ENCODE measurements at places on chromosomes 5 and 9.

DNA sequence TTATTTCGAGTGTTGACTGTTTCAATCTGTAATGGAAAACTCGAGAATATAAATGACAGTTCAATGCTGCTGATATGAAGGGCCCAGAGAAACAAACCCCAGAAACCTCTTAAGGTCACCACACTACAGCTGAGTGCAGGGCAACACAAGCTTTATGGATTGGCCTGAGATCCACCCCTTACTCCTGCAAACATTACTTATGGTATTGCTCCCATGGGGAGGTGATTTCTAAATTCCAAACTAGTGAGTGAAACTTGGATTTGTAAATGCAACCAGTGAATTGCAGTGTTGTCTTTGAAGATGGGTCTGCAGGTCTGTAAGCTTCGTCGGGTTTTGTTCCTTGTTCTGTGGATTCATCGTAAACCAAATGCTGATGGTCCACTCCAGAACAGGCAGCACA lies 85.4 kb downstream of the NTRK2 start:
- no peak for DNase-seq

DNA sequence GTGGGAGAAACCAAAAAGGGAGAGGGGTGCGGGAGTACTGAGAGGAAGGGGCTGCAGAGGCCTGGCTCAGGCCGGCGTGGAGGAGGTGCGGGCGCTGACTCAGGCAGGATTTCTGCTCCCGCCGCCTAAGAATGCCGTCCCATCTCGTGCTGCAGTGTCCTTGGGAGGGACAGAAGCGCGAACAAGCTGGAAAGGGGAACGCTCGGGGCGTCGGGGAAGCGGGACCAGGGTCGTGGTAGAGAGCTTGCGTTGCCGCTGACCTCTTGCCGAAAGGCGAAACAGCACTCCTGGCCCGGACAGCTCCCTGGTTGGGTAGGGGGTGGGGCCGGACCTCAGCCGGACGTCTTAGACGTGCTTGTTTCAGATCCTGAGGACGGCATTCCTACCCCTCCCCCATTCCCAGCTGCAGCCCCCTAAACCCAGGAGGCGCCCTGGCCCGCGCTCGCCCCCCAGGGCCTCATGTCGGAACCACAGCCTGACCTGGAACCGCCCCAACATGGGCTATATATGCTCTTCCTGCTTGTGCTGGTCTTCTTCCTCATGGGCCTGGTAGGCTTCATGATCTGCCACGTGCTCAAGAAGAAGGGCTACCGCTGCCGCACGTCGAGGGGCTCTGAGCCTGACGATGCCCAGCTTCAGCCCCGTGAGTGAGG lies 1.1 kb downstream of the RELL2 start:
- peak; percentile 75 for DNase-seq

GRCh38 chr5:63573380-63573779 lies 388.9 kb downstream of the HTR1A start:
- no peak for DNase-seq

DNA sequence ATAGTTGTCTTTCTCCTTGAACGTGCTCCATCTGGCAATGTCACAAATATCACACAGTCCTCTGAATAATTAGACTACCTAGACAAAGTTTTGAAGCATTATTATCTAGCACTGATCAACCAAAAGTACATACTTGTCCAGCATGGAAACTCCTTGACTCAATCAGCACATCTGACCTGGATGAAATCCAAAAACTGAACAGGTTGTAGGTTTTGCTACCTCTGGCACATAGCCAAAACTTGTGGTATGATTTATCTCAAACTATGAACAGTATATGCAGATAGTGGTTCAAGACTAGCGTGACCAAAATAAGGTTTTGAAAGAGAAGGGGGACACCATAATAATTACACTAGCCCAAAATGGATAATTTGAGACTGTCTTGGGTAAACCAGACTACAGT lies 158.1 kb downstream of the ARRDC3 start:
- no peak for DNase-seq

GRCh38 chr5:92330365-92330764 lies 947.2 kb upstream of the ARRDC3 start:
- no peak for DNase-seq

DNA sequence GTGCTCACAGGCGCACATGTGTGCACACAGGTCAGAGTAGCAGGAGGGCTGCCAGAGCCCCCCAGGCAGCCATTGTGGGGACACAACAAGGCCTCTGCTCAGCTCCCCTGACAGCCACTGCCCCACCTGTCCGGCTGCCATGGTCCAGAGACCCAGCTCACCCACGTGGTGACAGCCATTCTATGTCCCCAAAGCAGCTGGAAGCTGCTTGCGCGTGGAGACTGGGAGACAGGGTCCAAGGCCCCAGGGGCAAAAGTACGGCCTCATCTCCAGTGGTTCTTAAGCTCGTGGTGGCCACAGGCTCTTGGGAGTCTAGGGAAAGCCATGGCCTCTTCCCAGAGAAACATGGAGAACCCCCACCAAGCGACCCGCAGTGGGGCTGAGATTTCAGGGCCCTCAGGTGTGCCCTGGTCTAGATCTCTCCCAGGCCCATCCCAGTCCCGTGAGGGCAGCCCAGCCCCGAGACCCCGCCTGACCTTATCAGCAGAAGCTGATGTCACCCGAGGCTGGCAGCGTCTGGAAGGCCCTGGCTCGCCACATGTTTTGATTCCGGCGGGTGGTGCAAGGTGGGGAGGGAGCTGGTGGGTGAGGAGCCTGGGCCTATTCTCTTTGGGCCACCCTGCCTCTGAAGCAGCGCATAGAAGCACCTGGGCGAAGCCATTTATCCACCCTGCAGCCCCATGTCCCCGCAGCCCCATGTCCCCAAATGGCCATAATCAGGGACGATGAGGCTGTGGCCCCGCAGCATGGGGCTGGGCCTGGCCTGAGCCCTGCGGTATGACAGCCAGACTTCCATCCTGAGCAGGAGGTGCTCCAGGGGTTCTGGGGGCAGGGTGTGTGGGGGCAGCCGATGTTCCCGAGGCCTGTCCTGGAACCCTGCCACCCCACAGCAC lies 31.7 kb downstream of the GLT6D1 start:
- no peak for DNase-seq

- DNase-seq: no peak
Observed at GRCh38 chr9:130556396-130557076, 22.8 kb upstream of the FUBP3 start.

DNA sequence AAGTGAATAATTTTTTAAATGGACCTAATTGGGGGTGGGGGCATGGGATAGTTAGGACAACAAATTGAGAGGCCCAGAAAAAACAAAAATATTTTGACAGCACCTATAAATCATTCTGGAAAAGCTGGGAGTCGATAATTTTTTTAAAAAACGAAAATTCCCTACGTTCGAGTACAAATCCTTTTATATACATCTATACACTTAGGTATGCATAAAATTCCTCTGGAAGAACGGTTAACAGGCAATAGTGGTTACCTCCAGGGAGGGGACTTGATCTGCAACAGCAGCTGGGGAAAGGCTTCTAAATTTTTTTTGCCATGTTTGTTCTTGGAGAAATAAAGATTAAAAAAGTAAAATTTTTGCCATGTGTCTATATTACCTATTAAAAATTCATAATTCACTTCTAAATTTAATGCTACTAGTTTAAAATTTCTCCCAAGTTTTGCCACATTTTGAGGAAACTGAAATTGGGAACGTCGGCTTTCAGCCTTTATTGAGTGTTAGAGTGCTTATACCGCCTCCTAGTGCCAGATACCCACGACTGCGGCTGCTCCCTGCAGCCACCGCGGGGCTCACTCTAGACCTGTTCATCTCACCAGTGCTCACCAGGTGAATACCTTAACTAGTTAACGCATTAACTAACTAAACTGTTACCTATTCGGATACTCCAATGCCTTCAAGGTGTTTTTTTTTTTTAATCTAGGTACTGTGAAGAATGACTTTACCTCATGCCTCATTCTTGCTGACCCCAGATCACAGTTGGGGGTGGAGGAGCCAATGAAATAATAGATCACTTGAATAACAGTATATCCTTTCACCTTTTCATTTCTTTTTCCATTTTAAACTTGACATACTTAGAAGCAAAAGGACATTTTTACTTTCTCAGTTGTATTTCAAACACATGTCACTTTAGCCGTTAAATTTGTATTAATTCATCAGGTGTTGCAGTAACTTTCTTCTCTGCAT lies 1.8 kb upstream of the BHMT start:
- DNase-seq: peak; percentile 61

- DNase-seq: no peak
Observed at GRCh38 chr5:14009575-14009974, 65.1 kb upstream of the DNAH5 start.

DNA sequence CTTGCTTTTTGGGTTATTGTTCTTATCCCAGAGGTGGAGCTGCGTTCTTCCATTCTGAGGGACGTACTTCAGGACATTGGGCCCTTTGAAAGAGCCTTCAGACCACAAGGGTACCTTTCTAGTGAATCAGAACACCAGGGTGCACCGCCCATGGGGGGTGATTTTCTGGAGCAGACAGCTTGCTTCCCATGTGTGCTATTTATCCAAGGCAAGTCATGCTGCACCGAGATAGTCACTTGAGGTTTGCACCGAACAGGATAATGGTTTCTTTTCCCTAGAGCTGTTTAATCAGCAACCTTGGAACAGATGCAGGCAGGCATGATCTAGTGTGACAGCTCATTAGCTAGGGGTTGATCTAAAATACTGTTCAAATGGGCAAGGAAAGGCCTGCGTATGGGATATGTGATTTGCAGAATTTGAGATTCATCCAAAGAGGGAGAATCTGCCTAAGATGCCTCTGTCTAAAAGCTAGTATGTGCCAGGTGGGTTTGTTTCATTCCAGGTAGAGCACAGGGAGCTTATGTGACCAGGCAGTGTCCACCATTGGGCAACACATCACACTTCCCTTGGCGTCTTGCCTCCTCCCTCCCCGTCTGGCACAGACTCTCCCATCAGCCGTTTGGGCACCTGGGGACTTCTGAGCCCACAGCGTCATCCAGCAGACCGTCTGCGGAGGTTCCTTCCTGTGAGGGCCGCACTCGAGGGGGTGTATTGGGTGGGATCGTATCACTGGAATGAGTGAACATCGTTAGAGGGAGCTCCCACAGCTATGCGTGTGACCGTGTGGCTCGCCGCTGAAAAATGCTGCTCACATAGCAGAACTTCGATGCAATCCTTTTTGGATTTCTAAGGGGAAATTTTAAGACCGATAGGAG lies 23.0 kb downstream of the ABL1 start:
- DNase-seq: no peak

GRCh38 chr9:74977287-74977686 lies 24.6 kb upstream of the C9orf40 start:
- DNase-seq: no peak

DNA sequence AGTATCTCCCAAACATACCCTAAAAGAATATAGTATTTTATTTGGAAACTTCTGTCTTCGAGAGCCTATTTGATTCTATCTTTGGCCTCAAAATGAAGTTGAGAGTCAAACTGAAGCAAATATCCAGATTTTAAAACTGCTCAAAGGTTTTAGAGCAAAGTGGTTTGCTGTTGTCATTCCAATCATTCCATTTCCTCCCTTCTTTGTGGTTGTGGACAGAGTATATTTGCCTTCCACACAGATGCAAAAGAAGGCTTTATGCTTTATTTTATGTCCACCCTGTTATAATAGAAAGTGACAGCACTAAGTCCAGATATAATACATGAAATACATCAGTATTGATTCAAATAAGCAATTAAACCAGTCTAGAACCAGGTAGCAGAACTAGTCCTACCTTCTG lies 12.4 kb downstream of the GZMK start:
- DNase-seq: no peak

GRCh38 chr5:125685771-125686170 lies 737.4 kb upstream of the GRAMD2B start:
- no peak for DNase-seq

- no peak for DNase-seq
Observed at GRCh38 chr5:165325221-165325620, 1819.8 kb downstream of the MAT2B start.

- no peak for DNase-seq
Observed at GRCh38 chr5:139882961-139883539, 87.4 kb downstream of the PSD2 start.

DNA sequence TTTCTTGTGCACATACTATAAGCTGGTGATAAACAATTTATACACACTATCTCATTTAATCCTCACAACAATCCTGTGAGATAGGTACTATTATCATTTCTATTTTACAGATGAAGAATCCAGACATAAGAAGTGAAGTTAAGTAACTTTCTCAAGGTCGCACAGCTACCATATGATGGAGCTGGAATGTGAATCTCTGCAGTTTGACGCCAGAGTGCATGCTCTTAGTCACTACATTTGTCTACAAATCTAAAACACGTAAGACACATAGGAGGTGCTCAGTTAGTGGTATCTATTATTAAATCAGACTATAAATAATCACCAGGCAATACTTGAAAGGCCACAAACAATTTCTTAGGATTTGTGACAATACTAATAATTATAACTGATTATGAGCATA lies 45.0 kb upstream of the CDKN2B start:
- DNase-seq: no peak

- peak; percentile 40 for DNase-seq
Observed at GRCh38 chr9:78030296-78030552, 1.4 kb downstream of the GNAQ start.

- DNase-seq: no peak
Observed at GRCh38 chr9:113479174-113479621, 15.7 kb downstream of the RGS3 start.

- DNase-seq: no peak
Observed at GRCh38 chr5:54553659-54554207, 36.2 kb downstream of the SNX18 start.

DNA sequence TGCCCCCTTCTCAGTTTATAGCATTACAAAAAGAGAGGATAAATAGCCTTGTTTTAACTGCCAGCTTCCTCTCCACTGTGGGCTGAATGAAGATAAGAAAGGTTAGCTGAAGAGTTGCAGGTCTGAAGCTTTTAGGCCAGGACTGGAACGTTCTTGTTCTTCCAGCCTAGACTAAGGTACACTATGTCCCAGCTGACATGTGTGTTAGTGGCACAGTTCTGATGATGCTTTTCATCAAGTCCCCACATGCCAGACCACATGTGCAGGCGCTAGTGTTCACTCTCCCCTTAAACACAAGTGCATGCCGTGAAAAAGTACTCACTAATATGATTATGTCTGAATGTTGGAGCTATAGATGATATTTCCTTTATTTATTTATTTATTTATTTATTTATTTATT lies 40.7 kb downstream of the STXBP1 start:
- no peak for DNase-seq

DNA sequence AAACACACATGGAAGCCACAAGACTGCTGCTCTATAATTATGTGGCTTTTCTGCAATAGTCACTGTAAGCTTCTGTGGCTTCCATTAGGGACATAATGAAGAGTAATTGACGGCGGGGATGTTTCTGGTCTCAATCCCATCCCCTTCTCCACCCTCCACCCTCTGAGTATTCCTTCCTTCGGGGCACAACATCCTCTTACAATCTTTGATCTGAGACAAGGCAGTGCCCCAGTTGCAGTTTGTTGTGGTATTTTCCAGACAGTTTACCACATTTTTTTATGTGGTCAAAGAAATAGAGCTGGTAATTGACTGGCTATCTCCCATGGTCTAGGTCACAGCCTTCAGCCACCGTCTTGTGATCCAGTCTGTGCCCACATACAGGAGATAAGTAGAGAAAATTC lies 277.7 kb downstream of the NR2F1-AS1 start:
- DNase-seq: no peak

- DNase-seq: no peak
Observed at GRCh38 chr9:127732444-127732843, 2.6 kb downstream of the TOR2A start.

Measured in GM13977 (cell line).